ENCODE measurements at places on chromosomes 3 and 15.

- DNase-seq = no peak
These were observed 187.8 kb downstream of the TLE3 start for GRCh38 chr15:69909719-69910444.

GRCh38 chr3:71254281-71255057, 329.1 kb downstream of the FOXP1 start:
- DNase-seq = no peak

DNA sequence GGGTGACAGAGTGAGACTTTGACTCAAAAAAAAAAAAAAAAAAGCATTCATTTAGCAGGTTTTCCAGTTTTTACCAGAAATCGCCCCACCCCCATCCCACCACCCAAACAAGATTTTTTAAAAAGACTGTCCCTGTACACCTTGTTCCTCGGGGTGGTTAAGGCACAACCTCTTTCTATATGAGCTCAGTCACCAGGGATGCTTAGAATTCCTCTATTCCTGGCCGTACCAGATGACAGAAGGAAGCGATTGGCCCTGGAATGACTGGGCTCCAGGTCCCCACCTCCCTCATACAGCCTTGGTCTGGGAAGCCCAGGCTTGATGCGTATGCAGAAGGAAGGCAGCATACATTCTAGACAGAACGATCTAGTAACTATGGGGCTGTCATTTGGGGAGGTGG, 25.6 kb downstream of the IDH2 start:
- DNase-seq = no peak

- DNase-seq = no peak
These were observed 113.4 kb downstream of the PLCH1 start for GRCh38 chr3:155631323-155632019.

DNA sequence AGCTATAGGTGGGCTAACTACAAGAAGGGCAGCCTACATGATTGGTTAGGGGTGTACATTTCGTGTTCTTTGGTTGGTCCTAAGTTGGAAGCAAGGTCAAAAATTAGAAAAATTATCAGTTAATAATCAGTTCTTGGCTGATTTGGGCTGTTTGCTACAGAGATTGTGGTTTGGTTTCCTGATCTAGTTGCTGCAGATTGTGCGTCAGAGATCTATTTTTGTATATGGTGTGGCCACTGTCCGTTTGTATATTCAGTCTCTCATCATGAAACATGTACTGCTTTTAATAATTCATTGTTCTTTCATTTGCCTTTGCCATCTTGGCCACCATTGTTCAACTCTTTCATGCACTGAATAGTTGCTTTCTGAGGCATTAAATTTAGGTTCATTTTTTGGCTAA, 80.9 kb downstream of the LRRC3B start:
- no peak for DNase-seq

DNA sequence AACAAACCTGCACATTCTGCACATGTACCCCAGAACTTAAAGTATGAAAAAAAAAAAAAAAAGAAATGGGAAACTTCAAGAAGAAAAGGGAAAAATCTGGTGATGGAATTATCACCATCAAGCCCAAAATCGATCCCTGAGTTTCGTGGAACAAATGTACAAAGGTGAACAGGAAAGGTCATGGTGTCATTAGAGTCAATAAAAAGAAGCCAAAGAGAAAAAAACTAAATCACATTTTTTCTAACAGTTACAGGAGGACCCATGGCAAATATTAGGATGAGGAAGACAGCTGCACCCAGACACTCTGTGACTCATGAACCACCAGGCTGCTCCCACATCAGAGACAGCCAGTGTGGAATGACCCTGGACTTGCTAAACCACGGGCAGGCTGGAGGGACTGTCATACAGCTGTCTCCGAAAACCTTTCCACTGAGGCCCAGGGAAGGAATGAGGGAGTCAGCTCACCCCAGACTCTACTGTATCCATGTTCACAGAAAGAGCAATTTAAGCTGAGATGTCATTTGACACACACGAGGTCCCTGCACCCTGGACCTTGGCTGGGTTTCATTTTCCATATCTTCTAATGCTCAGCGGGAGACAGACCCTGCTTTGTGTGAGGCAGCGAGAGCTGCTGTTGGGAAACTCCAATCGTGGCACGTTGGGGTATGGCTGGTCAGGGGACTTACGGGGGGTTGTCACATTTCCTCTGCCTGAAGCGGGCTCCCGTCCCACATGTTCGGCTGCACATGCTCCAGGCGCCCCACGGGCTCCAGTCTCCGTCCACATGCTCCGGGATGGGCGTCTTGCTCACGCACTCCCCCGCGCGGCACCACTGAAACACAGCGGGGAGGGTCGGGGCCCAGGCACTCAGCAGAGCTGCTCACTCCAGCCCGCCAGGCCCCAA, 210.2 kb downstream of the ADAMTS17 start:
- no peak for DNase-seq

- no peak for DNase-seq
These were observed 30.7 kb upstream of the CYP11A1 start for GRCh38 chr15:74398183-74398582.

DNA sequence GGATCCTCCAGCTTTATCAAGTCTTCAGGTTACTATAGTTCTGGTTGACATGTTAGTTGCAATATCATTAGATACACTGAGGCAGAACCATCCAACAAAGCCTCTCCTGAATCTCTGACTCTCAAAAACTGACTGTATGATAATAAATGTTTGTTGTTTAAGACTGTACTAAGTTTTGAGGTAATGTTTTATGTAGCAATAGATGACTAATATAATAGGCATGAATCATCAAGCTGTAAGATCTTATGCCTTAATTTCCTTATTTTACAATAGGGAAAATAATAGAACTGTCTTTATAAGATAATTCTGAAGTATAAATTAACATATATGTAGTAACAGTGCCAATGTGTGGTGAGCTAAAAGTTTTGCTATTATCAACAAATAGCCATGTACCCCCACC, 88.9 kb upstream of the TBC1D5 start:
- DNase-seq = no peak

DNA sequence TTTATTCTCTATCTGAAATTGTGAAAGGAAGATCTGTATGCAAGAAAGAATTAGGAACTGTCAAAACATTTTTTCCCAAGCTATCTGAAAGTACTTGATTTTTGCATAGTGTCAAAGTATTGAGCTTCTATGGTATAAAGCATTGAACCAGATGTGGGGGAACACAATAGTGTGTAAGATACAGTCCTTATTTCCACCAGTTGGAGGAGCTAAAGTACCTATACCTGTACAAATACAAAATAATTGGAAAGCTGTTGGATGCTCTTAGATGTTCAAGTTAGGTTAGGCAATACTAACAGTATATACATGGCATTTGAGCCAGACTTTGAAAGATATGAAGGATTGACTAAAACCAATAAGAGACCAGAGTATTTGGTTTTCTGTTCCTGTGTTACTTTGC, 148.4 kb downstream of the B3GALNT1 start:
- no peak for DNase-seq

GRCh38 chr3:1953536-1953935, 145.1 kb upstream of the CNTN4 start:
- no peak for DNase-seq

GRCh38 chr3:71277341-71277740, 306.2 kb downstream of the FOXP1 start:
- DNase-seq = no peak

DNA sequence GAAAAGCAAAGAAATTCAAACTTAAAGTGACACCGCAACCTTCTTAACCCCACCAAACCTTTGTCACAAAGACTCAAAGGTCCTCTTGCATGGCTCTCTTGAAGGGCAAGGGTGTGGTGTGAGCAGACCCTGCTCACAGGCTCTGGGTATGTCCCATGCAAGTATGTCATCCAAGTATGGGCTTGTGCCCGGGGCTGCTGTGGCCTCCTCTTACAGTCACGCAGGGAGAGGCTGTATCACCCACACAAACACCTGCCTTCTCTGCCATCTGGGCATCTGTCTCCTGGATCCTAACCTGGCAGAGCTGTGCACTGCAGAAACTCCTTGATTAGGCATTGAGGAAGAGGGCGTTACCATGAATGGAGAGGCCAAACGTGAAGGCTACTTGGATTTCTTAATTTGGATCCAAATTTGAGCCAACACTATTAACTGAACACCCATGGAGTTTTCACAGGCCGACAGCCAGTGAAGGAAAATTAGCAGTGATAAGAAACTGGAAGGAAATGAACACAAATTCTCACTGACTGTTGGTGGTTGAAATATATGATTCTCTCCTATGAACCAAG, 146.6 kb downstream of the DUT start:
- no peak for DNase-seq

DNA sequence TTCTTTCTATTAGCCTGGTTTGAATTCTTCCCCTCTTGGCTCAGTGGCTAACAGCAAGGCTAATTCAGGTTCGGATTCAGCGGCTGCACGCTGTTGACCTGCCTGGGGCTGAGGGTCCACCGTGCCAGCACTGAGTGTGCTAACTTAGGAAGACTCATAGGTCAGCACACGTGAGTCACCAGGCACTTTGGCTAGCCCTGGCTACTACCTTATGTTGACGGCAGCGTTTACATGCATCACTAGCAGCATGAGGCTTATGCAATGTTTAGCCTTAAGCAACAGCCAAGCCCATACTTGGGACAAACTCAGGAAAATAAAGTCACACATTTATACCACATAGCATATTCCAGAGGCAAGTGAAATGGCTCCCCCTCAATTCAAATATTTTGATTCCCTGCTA, 137.7 kb downstream of the RAB11A start:
- DNase-seq = no peak

DNA sequence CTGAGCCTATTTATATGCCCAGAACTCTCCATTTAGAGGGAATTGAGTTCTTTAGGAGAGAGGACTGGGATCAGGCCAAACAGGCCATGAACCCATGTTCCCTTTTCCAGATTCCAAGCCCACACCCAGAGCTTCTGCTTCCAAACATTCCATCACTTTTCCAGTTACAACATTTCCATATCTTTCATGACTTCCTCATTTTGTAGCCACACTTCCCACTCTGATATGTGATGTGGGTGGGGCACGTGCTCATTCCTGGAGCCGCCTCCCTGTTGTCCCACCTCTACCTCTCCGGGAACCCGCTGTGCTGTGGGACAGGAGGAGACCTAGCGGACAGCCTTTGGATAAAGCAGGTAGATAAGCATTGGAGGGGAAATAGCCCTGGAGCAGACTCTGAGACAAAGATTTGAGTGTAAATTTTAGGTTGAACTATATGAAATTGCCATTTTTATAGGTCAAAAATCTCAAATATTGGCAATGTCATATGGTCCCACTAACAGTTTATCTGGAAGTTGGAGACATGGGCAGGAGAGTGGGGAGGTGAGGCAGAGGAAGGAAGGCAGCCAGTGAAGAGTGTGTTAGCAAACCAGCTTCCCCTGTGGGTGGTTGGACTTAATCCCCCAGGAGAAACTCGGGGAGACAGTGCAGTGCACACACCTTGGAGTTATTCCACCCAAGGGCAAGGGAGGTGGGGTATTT, 31.8 kb downstream of the CYP8B1 start:
- no peak for DNase-seq

- DNase-seq = no peak
These were observed 176.8 kb downstream of the EPHA6 start for GRCh38 chr3:96991231-96991630.

DNA sequence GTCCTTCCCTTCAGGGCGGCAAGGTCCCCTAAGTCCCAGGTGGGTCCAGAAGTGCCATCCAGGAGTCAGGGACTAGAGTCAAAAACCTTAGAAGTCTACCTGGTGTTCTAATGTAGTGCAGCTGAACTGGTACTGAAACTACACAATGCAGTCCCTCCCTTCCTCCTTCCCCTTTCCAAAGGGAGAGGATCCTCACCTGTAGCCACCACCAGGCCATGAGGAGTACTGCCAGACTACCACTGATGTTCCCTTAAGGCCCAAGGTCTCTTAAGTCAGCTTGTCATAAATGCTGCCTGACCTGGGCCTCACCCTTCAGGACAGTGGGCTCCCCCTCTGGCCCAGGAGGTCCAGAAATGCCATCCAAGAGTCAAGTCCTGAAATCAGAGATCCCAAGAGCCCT, 98.9 kb downstream of the ULK4 start:
- DNase-seq = no peak

GRCh38 chr15:27820232-27820631, 278.9 kb downstream of the OCA2 start:
- no peak for DNase-seq

DNA sequence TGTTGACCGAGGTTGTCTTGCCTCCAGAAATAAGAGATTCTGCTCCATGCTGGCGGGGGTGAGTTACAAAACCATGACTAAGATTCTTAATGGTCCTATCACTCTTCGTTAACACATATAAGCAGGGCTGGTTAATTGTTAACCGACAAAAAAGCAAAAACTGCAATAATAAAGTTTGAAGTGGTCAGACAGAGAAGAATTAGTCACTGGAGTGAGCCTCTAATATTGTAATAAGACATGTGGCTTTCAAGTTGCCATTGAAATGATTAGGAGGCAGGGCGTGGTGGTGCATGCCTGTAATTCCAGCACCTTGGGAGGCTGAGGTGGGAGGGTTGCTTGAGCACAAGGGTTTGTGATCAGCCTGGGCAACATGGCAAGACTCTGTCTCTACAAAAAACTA, 78.4 kb upstream of the NR2F2 start:
- no peak for DNase-seq

DNA sequence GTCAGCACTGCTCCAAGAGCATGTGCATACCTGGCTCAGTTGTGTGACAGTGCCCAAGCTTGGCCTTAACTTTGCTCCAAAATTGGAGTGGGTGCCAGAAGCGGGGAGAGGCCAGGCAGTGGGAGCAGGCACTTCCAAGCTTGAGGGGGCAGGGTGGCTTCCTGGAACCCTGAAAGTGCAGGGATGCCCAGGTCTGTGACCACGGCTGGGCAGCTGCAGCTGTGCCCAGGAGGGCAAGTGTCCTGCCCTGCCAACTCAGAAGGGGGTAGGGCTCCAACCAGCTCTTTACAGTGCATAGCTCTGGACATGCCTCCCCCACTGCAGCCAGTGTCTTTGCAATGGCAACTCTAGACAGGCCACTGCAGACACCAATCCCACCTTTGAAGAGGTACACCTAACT, 478.6 kb downstream of the OTOL1 start:
- DNase-seq = no peak

DNA sequence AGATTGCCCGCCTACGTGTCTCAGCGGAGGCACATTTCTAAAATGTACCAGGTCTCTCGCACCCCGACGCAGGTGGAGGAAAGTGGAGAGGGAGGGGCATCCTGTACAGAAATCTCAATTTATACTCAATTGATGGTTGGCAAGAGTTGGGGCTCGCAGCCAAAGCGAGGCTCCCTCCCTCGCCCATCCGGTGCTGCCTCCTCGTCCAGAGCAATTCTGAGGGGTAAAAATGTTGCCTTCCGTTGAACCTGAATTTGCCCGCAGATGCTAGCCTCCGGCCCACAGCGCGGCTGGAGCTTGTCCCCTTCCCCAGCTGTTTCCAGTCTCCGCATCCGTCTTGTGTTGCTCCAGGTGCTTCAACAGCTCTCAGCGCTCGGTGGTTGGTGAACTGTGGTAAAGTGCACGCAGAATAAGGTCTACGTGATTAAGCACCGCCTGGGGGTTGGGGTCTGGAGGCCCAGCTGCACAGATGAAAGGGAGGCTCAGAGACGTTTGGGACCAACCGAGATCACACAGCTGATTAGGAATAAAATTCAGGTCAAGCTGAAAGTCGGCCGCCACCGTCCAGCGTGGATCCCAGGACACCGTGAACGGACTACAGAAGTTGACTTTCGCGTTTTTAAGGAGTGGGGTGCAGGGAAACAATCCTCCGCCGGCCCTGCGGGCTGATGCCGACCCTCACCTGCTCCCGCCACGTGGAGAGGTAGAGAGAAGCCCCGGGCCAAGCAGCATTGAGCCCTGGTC, 846 bp upstream of the POLG start:
- DNase-seq = no peak

- DNase-seq = no peak
These were observed 132.7 kb downstream of the KLF13 start for GRCh38 chr15:31459400-31459748.

GRCh38 chr3:3599016-3599415, 200.2 kb upstream of the LRRN1 start:
- no peak for DNase-seq

All from stimulated activated CD8-positive, alpha-beta memory T cell treated with anti-CD3 and anti-CD28 coated beads, Interleukin-12 subunit alpha, Interleukin-12 subunit beta, amount 100 ng/mL, for 1 hour (primary cell).